GOT3 (cell line): ENCODE measurements at places on chromosomes 3 and 15.

GRCh38 chr15:71414853-71415252, 299.6 kb downstream of the THSD4 start:
- DNase-seq: no peak

- DNase-seq: no peak
Observed at GRCh38 chr3:102182162-102182561, 252.7 kb upstream of the ZPLD1 start.

GRCh38 chr3:48552111-48552951, 4.3 kb downstream of the PFKFB4 start:
- no peak for DNase-seq

DNA sequence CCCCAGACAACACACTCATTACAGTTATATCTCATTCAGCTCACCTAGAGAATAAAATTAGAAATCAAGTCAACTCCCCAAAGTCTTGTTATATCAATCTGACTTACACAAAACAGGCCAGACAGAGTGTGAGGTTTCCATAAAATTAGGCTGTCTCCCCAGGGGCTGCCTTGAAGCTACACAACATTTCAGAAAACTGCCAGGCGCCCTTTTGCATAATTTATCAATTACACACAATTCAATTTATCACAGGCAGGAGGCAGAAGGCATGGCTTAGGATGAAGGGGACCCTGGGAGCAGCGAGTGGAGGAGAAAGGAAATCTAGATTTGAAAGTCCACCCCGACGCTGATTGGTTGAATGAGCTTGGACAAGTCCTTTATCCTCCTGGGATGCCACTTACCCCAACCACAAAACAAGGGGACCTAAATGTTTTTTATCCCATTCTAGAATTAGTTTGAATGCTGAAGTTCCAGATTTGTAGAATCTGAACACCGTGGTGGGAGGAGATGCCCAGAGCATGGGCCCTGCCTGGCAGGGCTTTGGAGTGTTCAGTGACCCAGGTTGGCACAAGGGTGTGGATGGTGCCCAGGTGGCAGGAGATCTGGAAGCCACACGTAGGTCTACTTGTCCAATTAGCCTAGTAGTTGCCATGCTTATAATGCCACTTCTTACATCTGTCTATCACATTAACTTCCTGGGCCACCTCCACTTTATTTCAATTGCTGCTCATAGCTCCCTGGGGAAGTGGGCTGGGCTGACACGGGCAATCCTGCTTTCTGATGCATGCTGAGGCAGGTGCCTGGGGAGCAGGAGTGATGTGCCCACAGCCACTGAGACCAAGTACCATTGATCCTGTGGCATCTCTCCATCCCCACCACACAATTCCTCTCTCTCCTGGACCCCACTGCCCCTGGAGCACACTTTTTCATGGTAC, 119.8 kb upstream of the TLE3 start:
- DNase-seq: no peak
